ENCODE measurements at places on chromosomes 3 and 15.

DNA sequence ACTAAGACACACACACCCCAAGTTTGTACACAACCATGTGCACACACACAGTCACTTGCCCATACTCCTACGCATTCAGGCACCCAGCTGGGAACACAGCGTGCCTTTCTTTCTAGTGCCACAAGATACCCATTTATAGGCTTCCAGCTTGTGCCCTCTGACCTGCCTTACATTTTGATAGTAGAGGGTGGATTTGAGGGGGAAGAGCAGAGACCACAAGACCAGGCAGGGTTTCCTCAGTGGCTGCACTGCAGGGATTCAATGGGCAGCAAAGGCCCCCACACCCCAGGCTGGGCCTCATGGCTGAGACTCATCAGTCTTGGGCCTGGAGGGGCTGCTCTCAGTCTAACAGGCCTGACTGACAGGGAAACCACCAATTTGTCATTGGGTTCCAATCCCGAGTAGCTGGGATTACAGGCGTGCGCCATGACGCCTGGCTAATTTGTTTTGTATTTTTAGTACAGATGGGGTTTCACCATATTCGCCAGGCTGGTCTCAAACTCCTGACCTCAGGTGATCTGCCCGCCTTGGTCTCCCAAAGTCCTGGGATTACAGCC, 18.8 kb upstream of the ANKDD1A start:
- DNase-seq, result no peak

DNA sequence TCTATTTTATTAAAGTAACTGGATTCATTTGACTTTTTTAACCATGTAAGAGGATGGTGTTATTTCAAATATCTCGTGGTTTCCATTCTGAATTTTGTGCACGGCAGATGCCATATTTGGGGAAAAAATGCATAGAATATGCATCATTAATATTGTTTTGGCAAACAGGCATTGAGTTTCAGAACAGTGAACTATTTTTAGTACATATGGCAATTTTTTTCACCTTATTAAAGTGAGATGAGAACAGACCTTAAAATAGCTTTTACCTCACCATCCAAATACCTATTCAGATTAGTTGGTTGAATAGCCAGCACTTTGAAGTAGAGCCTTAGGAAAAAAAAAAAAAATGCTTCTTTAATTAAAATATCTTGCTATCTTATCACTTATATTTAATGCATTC, 117.3 kb upstream of the FLNB start:
- DNase-seq, result no peak

- DNase-seq, result no peak
Observed at GRCh38 chr3:59862686-59863085, 812.9 kb upstream of the CFAP20DC start.

- DNase-seq, result no peak
Observed at GRCh38 chr3:69838217-69838616, 99.0 kb downstream of the MITF start.

DNA sequence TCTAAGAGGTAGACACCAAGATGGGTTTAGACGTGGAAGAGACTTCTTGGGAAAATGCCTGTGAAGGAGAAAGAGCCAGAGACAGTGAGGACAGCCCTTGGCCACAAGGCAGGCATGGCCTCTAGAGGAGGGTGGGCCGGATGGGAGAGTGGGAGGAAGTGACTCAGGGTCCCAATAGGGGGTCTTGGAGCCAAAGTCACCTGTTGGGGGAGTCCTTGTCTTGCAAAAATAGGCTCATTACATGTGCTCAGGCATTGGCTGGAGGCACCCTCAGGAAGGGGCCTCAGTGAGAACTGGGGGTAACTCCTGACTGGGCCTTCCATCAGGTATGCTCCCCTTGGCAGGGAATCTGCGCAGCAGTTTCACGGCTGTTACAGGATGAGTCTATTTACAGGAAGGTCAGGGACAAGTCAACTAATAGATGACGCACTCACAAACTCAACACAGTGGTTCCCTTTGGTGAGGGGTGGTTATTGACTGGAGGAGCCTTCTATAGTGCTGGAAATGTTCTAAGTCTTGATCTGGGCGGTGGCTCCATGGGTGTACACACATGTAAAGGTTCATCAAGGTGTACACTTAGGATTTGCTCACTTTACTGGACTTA, 259.6 kb downstream of the XXYLT1 start:
- DNase-seq, result no peak

DNA sequence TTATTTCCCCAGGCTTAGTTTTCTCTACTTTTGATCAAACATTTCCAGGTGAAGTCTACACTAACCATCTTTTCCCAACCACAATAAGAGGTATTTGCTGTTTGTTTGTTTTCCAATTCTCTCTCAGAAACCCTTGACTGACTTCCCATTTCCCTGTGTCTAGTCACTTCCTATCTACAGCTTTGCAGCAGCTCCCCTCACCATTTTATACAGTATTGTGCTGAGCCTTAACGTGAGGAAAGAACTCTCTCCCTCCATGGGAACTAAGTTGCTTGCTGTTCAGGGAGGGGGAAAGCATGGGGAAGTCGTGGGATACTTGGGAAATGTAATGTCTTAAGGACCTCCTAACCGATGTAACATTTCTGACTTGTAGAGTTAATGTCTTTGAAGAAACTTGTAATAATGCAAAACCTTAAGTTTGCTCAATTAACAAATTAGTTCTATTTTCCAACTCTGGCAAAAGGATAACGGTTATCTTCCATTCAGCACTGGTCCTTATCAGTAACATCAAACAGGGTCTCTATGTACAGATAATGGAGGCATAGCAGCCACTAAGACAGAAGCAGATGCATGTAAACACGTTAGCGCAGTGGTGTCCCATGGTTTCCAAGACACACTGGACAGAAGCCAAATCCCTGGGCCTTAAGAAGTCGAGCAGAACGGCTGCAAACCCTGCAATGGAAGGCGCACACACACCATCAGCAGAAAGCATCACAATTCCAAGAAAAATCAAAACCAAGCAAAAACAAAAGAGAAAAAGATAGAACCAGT, 39.7 kb downstream of the NPTN start:
- DNase-seq, result no peak

DNA sequence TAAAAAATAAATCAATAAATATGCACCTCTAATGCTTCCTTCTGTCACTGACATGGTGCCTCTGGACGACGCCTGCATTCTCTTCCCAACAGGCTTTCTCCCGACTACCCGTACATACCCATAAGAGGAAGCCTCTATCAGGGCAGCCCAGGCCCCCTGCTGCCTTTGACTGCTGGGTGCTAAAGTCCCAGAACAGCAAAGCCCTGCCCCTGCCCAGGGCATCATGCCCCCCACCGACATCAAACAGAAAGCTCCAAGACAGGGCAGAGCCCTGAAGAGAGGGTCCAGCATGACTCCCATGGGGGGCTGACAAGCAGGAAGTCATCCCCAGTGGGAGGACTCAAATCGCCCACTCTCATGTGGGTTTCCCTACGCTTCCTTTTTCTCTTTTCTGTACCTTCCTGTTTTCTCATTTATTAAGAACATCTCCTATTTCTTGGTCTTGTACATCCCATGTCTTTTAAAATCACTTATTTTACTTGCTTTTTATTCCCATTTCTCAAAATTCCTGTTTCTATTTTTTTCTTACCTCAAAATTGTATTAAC, 23.4 kb downstream of the XPC start:
- DNase-seq, result no peak

GRCh38 chr3:48012659-48013058, 3.6 kb downstream of the MAP4 start:
- DNase-seq, result no peak

- no peak for DNase-seq
Observed at GRCh38 chr3:143595456-143596077, 252.7 kb downstream of the SLC9A9 start.

DNA sequence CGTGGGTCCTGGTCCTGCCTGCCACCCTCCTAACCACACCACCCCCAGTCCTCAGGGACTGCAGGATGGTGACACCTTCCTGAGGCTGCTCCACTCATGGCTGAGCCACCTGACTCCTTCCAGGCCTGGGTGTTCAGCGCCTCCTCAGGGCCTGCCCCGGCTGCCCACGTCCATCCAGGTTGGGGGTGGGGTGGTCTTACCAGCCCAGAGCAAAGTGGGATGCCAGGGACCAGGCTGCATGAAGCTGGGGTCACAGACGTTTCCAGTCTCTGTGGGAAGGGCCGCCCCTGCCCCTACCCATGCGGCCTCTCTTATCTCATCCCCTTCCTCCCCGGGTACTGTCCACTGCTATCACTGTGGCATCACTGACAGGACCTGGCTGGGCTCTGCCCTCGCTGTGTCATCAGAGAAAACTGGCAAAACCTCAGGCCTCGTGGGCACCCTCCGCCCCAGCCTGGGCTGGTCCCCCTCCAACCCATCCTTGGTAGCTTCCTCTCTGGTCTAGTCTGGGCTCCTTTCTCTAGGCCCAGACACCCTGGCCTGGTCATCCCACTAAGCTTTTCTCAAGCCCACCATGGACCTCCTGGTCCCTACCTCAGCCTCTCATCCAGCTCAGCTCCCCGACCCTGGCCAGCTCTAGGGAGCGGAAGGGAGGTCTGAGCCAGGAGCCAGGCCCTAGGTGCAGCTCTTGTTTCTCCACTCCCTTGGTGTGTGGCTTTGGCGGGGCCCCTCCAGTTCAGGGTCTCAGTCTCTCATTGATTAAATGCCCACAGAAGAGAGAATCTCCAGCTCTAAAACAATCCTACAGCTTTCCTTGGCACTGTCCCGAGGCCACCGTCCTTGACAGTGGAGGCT, 32.9 kb downstream of the WNT7A start:
- no peak for DNase-seq

- no peak for DNase-seq
Observed at GRCh38 chr3:63869940-63870614, 6.4 kb downstream of the ATXN7 start.

- DNase-seq, result no peak
Observed at GRCh38 chr15:73550190-73550589, 83.0 kb downstream of the NPTN start.

DNA sequence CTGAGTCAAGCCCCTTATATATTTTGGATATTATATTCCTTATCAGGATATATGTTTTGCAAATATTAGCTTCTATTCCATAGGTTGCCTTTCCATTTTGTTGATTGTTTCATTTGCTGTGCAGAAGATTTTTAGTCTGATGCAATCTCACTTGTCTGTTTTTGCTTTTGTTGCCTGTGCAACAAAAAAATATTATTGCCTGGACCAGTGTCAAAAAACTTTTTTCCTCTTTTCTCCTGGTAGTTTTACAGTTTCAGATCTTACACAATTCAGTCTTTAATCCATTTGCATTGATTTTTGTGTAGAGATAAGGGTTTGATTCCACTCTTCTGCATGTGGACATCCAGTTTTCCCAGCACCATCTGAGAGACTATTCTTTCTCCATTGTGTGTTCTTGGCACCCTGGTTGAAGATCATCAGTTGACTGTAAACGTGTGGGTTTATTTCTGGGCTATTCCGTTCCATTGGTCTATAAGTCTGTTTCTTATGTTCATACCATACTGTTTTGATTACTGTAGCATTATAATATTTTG, 228.9 kb upstream of the NR2E3 start:
- no peak for DNase-seq

- no peak for DNase-seq
Observed at GRCh38 chr3:45832699-45833098, 9.2 kb downstream of the LZTFL1 start.

DNA sequence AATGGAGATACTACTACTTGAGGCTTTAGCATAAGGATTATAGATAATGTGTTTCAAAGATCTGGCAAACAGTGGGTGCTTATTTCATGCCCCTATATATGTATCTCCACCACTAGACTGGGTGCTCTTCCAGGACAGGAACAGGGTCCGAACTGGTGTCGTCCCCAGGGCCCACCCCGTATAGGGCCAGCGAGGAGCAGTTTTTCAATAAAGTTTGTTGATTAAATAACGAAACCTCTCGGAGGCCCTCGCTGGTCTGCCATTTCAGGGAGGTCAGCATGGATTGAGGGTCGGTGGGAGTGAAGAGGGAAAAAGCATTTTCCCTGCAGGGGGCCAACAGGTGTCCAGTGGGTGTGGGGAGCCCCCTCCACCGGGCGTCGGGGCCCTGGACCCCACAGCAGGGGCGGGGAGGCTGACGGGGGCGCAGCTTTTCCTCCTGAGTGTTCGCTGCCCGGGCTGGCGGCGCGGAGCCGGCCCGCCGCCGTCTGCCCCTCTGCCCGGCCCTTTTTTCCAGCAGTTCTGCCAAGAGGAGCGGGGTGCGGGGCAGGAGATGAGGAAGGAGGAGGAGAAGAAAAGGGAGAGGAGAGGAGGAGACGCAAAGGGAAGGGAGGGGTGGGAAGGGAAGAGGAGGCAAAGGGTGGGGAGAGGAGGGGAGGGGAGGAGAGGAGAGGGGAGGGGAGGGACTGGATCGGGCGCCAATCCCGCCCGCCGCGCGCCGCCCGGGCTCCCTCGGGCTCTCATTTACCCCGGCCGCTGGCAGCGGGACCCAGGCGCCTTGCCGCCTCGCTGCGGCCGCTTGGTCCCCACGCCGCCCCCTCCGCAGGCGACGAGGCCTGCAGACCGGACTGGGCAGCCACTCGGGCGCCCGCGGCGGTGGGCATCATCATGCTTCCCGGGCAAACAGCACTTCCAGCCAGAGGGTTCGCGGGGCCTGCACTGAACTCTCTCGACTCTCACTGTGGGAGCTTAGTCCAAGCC, 66.3 kb downstream of the ISG20 start:
- DNase-seq, result no peak

- DNase-seq, result no peak
Observed at GRCh38 chr3:72082186-72082715, 297.3 kb upstream of the PROK2 start.

DNA sequence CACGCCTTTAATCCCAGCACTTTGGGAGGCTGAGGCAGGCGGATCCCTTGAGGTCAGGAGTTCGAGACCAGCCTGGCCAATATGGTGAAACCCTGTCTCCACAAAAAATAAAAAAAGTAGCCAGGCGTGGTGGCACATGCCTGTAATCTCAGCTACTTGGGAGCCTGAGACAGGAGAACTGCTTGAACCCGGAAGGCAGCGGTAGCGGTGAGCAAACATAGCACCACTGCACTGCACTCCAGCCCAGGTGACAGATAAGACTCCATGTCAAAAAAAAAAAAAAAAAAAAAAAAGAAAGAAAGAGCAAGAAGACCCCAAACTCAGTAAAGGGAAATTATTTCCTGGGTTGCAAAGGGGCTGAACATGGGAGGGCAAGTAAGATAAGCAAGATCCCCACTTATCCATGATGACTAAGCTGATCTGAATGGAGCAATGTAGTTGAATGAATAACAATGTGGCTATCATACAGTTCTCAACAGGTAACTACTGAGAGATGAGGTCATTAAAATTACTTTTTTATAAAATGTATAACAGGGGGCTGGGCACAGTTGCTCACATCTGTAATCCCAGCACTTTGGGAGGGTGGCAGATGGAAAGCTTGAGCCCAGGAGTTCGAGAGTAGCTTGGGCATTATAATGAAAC, 46.0 kb downstream of the RBM15B start:
- no peak for DNase-seq

DNA sequence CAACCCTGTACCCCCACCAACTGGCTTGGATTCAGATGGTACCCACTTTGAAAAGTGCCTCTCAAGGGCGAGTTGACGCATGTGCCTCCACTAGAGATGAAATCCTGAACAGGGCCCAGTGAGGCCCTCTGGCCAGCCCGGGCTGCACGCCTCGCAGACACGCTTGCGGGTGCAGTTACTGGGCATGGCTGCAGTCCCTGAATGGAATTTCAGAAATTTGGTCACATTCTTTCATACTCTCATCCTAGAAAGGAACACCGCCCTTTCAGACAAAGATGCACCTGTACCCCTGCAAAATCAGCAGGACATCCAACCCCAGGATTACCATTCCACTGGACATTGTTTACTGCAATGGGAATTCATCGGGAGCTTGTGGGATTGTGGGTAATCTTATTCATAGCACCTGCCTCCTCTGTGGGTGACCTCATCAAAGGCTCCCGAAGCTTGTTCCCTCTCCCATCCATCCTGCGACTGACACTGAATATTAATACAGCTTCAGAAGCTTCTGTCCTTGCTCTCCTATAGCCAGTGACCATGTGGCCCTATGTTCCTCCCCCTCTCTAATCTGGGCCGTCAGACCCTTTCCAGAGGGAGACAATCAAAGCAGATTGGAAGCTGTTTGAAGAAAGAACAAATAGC, 42.5 kb upstream of the TPM1 start:
- no peak for DNase-seq

All from stimulated activated CD8-positive, alpha-beta memory T cell treated with anti-CD3 and anti-CD28 coated beads, Interleukin-4, amount 100 ng/mL, for 1 hour (primary cell).